ENCODE measurements at places on chromosomes 6 and 20.
A peak's percentile ranks its signal among the peaks of the same experiment; 100 is the strongest.

GRCh38 chr6:41587131-41587879 is 41.1 kb downstream of the FOXP4 start:
- DNase-seq = no peak

- no peak for DNase-seq
These were observed 266.4 kb upstream of the BMP2 start for GRCh38 chr20:6501061-6501460.

- no peak for DNase-seq
These were observed 38.6 kb upstream of the SENP6 start for GRCh38 chr6:75563032-75563431.

- DNase-seq = no peak
These were observed 13.5 kb downstream of the MBOAT1 start for GRCh38 chr6:20198775-20199174.

DNA sequence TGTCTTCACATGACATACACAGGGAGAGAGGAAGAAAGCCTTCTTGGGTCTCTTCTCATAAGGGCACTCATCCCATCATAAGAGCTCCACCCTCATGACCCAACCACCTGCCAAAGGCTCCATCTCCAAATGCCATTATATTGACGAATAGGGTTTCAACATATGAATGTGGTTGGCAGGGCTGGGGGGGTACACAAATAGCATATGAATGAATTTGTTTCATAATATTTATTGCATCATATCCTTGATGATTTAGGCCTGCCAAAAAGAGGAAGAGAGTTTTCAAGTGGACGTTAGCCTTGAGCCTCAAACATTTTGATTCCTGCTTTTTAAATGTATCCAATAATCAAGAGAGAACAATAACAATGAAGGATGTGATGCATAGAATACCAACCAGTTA is 26.2 kb upstream of the OPRM1 start:
- DNase-seq = no peak

DNA sequence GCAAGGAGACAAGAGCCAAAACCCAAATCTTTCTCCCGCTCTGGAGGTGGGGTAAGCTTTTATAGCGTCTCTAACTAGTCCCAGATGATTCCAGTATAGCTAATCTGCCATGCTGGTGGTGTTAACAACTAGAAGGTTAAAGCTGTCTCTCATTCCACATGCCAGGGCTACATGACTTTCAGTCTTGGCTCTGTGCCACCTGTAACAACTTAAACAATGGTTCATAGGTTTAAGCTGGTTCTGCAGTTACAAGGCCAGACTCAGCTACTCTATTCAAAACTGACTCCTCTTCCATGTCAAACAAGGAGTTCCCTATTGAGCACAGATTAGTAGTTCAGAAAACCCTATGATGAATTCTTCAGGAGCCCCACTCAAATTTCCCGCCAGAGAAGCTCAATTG is 128.9 kb downstream of the ELOVL4 start:
- no peak for DNase-seq

- DNase-seq = no peak
These were observed 5.1 kb downstream of the RALGAPB start for GRCh38 chr20:38477747-38478146.

DNA sequence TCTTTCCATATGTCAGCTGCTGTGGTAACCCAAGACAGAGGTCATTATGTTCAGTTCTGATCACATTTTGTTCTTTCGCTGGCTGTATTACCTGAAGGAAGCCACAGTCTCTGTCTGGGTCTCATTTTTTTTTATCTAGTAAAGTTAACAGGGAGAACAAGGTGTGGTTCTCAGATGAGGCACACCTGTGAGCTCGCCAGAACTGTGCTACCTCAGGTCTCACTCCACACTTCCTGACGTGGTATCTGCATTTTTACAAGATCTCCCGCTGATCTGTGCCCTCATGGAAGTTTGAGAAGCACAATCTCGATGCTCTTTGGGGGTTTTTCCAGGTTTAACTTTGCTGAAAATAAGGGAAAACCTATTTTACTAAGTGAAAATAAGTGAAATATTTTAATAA is 169.5 kb upstream of the CENPW start:
- no peak for DNase-seq

DNA sequence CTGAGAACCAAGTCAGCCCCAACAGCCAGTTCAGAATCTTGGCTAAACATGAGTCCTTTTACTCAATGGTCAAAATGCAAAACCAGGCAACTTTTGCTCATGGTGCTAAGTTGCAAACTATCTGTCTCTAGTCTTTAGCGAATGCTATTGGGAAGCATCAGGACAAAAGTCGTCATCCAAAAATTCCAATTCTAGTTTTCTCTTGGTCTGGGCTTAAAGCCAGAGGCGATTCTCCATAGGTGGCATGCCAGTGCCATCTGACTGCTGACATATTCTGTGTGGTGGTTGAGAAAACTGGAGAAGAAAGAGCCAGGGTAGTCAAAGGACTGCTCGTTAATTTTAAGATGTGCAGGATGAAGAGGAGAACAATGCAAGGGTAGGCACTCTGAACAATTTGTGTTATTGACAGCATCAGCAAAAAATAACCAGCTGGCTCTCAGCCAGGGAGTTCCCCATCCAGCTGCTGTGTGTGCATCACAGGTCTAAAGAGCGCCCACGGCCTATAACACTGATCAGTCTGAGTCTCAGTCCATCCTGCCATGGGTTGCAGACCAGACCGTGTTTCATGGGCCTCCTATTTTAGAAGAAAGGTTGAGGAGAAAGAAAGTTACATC is 313.6 kb downstream of the ALDH8A1 start:
- no peak for DNase-seq

- DNase-seq = no peak
These were observed 266.3 kb downstream of the PTPRT start for GRCh38 chr20:42923348-42923918.

DNA sequence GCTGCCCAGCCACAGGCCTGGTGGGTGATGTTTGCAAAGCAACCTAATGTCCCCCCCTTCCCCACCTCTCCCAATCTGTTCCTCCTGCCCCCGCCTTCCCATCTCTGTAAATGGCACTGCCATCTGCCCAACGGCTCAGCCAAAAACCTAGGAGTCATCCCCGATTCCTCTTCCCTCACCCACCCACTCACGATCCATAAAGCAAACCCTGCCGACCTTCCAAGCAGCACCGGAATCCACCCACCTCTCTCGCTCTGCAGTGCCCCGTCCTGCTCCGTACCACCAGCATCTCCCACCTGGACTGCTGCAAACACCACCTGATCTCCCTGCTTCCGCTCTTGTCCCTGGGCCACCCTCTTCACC is 37.6 kb downstream of the SULF2 start:
- DNase-seq = no peak

DNA sequence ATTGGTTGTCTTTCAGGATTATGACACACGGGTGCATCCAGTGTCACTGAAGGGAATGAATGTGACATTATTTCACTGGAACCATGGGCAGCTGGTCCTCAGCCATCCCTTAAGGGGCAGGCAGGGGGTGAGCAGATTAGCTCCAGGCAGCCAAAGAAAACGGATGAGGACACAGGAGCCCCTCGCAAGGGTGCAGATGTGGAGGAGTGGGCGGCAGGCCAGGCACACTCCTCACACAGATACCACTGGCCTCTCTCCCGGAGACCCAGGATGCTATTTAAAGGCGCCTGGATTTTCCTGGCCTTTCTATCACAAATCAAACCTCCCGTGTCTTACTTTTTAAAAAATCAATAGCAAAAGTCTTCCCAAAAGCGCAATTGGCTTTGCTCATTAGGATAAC is 210.4 kb downstream of the TAF4 start:
- no peak for DNase-seq

- no peak for DNase-seq
These were observed 261.9 kb upstream of the ECI2 start for GRCh38 chr6:4397307-4397706.

GRCh38 chr20:52204136-52204535 is 12.6 kb upstream of the ZFP64 start:
- DNase-seq = no peak

DNA sequence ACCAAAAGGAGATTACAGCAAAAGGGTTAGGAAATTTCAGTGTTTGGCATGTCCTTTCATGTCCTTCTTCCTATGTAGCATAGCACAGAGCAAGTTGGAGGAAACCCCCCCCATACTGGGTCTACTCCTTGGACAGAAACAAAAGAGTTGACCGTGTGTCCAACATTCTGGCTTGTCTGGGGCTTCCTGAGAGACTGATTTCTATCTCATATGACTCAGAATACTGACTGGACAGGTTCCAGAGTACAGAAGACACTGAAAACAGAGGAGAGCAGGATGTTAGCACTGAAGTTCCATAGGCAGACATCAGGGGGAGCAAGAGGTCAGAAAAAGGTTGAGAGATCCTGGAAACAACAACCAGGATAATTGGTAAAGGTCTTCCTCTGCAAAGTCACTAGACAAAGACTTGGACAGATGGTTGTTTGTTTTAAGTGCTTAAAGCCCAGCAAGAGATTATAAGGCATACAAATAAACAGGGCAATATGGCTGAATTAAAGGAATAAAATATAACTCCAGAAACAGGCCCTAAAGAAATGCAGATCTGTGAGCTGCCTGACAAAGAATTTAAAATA is 48.4 kb downstream of the USP49 start:
- DNase-seq = peak; percentile 12

DNA sequence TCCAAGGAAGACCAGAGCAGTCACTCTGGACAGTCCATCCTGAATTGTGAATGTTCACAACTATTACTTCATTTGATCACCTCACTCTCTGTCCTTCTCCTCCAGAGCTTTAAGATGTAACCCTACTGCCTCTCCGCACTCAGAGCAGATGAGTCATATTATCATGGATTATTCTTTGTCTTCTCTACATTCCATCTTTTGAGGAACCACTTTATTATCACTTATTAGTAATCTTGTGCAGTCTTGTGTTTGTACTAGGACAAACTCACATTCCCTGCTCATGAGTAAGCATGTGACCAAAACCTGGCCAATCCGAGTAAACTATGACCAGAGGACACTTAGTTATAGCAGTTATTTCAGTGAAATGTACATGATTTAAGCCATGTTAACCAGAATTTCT is 401.5 kb upstream of the ADGRB3 start:
- no peak for DNase-seq

- DNase-seq = no peak
These were observed 154.3 kb downstream of the VEGFA start for GRCh38 chr6:43924222-43924702.

DNA sequence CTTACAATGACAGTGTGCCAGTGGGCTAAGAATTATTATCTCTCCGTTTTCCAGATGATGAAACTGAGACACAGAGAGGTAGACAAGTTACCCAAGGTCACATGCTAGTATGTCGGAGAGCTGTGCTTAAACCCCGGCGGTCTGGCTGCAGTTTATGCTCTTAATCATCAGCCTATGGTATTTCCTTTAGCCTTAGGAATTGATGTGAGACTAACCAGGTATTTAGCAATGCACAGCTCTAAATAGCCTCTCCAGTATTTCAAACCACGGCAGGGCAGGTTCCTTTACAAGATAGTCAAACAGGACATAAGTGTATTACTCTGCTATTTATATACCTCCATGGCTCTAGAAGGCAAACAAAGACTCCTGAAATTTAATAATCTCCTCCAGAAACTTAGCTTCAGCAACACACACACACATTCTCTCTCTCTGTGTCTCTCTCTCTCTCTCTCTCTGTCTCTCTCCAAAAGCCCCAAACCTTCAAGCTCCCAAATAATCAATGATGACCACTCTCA is 142.0 kb upstream of the ZNF217 start:
- no peak for DNase-seq

DNA sequence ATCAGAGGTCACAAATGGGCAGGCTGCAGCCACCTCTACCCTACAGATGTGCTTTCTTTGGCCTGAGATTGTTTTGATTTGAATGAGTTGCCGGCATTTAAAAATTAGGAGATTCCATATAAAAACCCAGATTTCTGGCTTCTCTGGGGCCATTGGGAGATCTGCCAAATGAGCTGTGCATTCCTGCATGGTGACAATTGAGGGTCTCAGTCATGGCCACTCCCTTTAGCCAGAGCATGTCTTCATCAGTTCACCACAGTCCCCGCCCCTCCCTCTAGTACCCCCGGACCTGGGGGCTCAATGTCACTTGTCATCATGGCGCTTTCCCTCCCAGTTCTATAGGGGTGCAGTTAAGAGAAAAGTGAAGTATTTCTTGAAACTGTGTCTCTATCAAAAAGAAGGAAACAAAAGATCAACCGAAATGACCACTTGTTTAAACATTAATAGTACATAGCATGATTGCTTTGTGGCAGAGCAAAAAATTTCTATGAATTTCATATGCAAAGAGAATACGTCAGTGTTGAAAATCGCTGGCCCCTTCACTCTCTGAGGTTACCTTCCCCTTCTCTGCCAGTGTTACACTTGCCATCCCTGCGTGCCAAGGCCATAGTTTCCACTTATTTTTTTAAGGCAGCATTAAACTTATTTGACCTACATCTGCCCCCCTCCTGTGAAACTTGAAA is 21.1 kb downstream of the EYA2 start:
- no peak for DNase-seq

DNA sequence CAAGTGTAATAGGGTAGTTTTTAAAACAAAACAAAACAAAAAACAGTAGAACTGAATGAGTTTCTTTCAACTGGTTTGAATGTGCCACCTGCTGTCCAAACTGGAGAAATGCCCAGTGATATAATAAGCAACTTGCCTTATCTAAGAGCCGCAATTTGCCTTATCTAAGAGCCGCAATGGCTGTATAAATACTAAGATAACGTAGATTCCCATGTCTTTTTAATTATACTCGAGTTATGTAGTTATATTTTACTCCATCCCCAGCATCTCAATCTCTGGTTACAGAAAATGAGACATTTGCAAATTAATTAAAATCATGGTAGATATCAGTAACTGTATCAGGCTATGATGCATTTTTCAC is 67.2 kb downstream of the RPP40 start:
- no peak for DNase-seq

DNA sequence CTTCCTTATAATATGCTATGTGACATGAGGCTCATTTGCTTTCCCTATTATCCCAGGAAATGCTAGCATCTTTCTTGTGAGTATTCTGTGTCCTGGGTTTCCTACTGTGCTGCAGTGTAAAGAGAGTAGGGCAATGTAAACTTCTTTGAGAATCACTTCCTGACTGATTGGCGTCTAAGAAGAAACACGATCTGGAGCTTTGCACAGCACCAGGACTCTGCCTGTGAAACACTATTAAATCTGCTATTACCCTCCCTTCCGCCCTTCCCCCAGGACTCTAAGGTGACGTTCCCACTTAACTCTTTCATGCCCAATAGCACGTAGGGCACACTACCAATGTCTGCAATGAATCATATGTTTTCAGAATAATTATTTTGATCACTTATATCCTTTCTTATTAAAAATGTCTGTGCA is 607.3 kb upstream of the CITED2 start:
- DNase-seq = no peak

All from thoracic aorta (tissue), 2 donors.